ENCODE measurements at places on chromosomes 3 and 15. TPM values are rescaled to one million over a fixed set of nuclear protein-coding genes. Genes with fewer than 3 reads are reported as not detected.
A peak's percentile ranks its signal among the peaks of the same experiment; 100 is the strongest.

The CYP8B1 gene
- not detected for total RNA-seq

The PCOLCE2 gene
- total RNA-seq: not detected

DNA sequence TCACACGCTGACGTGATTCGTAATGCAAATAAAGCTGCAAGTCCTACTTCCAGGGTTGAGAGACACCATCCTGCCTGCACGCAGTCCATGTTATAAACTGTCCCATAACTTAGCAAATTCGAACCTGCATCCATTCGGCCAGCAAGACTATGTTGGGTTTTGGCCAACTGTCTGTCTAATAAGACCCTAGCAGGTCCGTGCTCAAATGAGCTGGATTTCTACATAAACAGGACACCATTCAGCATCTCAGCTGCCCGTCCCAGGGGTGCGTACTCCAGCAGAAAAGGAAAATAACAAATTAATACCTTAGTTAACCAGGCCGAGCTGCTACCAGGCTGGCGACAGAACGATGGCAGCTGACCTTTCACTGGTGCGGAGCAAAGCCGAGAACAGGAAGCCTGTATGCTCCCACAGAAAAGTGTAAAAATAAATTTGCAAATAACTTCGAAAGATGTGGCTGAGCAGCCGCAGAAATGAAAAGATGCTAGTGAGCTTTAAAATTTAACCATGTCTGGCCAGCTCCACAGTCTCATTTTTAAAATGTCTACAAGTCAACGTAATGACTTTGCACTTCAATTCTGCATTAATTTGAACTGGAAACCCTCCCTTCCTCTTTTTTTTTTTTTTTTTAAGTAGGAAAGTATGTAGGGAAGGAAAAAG lies 97.1 kb upstream of the SNRPA1 start:
- H3K27me3 ChIP-seq: peaks cover 5% of the 10 kb centered on the region
- DNase-seq: no peak
- no peak overlapping the region for H3K4me3 ChIP-seq
- H3K4me1 ChIP-seq: no peaks in the 10 kb centered on the region
- H3K36me3 ChIP-seq: no peaks in the 10 kb centered on the region

GRCh38 chr3:150319900-150320299 lies 88.2 kb upstream of the TSC22D2 start:
- no peak for DNase-seq
- H3K27ac ChIP-seq: no peak overlapping the region
- peaks cover 28% of the 10 kb centered on the region for H3K27me3 ChIP-seq
- H3K36me3 ChIP-seq: no peaks in the 10 kb centered on the region

- no peaks in the 10 kb centered on the region for H3K27me3 ChIP-seq
- peak overlapping the region; percentile 74 for H3K27ac ChIP-seq
- peaks cover 5% of the 10 kb centered on the region for H3K36me3 ChIP-seq
- peaks cover 24% of the 10 kb centered on the region for H3K4me1 ChIP-seq
Observed at GRCh38 chr3:51975852-51976549, 1.1 kb downstream of the ABHD14A start.

DNA sequence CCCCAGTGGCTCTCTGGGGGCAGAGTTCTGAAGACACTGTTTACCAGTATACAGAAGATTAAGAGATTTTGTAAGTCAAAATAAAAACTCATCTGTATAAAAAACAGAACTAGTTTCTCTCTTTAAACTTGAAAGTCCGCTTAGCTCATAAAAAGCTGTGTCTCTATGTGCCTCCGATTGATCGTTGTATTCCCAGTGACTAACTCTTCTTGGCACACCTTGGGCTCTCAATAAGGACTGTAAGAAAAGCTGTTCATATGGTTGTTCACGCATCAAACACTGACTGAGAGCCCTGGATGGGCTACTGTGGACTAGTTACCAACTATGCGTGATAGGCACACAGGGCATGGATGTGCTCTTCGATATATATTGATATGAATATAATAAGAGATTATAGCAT lies 107.9 kb downstream of the P3H2 start:
- peaks cover 34% of the 10 kb centered on the region for H3K27me3 ChIP-seq
- no peak for DNase-seq
- H3K4me3 ChIP-seq: no peak overlapping the region
- H3K27ac ChIP-seq: no peak overlapping the region
- H3K36me3 ChIP-seq: no peaks in the 10 kb centered on the region
- H3K4me1 ChIP-seq: no peaks in the 10 kb centered on the region

GRCh38 chr15:83066034-83066733 lies 868 bp downstream of the BTBD1 start:
- H3K27me3 ChIP-seq: no peaks in the 10 kb centered on the region
- H3K4me3 ChIP-seq: peak overlapping the region; percentile 81
- peaks cover 20% of the 10 kb centered on the region for H3K4me1 ChIP-seq
- no peak for DNase-seq
- peaks cover 24% of the 10 kb centered on the region for H3K36me3 ChIP-seq

DNA sequence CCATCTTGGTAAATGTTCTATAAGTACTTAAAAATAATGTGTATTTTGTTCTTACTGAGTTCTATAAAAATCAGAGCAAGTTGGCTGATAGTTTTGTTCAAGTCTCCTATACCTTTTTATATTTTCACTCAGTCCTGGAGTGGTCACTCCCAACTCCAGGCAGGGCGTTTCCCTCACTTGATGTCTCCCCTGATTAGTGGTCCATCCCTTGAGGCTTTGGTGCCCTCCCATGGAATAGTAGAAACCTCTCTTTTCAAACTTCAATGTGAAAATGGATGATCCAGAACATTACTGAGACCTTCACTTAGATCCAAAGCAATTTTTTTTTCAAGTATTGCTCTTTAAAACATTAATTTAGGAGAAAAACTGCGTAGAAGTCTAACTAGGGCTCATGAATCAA lies 25.0 kb upstream of the SCN10A start:
- H3K36me3 ChIP-seq: no peaks in the 10 kb centered on the region
- no peaks in the 10 kb centered on the region for H3K4me1 ChIP-seq
- peaks cover 31% of the 10 kb centered on the region for H3K27me3 ChIP-seq

DNA sequence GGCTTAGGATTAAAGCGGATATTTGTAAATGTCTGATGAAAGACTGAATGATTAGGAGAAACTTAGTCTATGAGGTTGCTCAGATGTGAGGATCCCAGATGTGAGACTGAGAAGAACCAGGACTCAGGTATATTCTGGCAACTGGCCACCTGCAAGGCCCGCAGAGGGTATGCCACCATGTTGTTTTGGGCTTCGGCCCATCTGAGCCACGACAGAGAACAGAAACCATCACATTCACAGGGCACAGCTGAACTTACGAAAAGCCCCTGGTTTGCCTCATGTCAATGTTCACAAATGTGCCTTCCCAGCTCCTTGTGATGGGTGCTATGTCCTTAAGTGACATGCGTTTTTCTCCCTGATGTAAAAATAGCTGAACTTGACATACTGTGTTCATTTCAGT lies 412.5 kb upstream of the RORA start:
- H3K27me3 ChIP-seq: peaks cover 9% of the 10 kb centered on the region
- H3K36me3 ChIP-seq: no peaks in the 10 kb centered on the region
- H3K4me3 ChIP-seq: no peak overlapping the region
- H3K27ac ChIP-seq: no peak overlapping the region

DNA sequence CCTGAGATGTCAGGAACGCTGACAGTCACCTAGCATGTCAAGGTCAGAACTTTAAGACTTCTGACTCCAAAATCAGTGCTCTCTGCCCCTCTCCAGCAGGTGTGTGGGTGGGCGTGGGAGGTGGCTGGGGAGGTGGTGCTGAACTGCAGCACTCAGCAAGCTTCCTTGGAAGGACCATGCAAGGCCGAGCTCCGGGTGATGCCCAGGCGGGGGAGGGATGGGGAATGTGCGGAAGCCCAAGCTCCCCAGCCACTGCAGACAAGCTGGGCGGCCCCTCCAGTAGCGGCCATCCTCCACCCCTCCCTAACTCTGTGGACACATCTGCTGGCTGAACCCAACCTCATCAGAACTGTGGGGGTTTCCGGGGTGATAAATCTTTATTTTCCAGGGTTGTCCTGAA lies 296.6 kb downstream of the TLE3 start:
- DNase-seq: no peak
- no peak overlapping the region for H3K27ac ChIP-seq

GRCh38 chr3:104257486-104257885 lies 1109.2 kb upstream of the ALCAM start:
- no peaks in the 10 kb centered on the region for H3K4me1 ChIP-seq
- DNase-seq: no peak
- H3K27ac ChIP-seq: no peak overlapping the region
- H3K27me3 ChIP-seq: no peaks in the 10 kb centered on the region
- H3K4me3 ChIP-seq: no peak overlapping the region

GRCh38 chr3:155704061-155704460 lies 40.8 kb downstream of the PLCH1 start:
- no peak for DNase-seq
- H3K27me3 ChIP-seq: peaks cover 15% of the 10 kb centered on the region
- H3K27ac ChIP-seq: no peak overlapping the region
- no peaks in the 10 kb centered on the region for H3K36me3 ChIP-seq
- no peaks in the 10 kb centered on the region for H3K4me1 ChIP-seq

- no peak overlapping the region for H3K27ac ChIP-seq
- no peaks in the 10 kb centered on the region for H3K27me3 ChIP-seq
- H3K36me3 ChIP-seq: peaks cover 44% of the 10 kb centered on the region
- peaks cover 6% of the 10 kb centered on the region for H3K4me1 ChIP-seq
Observed at GRCh38 chr3:52144796-52145735, 9.2 kb downstream of the POC1A start.

GRCh38 chr3:154121701-154122551 lies 736 bp downstream of the ARHGEF26 start:
- H3K27ac ChIP-seq: no peak overlapping the region
- DNase-seq: peak; percentile 18
- H3K4me3 ChIP-seq: peak overlapping the region; percentile 77
- H3K36me3 ChIP-seq: no peaks in the 10 kb centered on the region
- H3K27me3 ChIP-seq: peaks cover 56% of the 10 kb centered on the region
- peaks cover 13% of the 10 kb centered on the region for H3K4me1 ChIP-seq

GRCh38 chr15:75650908-75651809 lies 3.4 kb downstream of the SNX33 start:
- peaks cover 2% of the 10 kb centered on the region for H3K27me3 ChIP-seq
- DNase-seq: no peak
- peak overlapping the region; percentile 30 for H3K27ac ChIP-seq
- peak overlapping the region; percentile 30 for H3K4me3 ChIP-seq
- peaks cover 22% of the 10 kb centered on the region for H3K4me1 ChIP-seq
